ENCODE measurements at places on chromosomes 11 and 22.

DNA sequence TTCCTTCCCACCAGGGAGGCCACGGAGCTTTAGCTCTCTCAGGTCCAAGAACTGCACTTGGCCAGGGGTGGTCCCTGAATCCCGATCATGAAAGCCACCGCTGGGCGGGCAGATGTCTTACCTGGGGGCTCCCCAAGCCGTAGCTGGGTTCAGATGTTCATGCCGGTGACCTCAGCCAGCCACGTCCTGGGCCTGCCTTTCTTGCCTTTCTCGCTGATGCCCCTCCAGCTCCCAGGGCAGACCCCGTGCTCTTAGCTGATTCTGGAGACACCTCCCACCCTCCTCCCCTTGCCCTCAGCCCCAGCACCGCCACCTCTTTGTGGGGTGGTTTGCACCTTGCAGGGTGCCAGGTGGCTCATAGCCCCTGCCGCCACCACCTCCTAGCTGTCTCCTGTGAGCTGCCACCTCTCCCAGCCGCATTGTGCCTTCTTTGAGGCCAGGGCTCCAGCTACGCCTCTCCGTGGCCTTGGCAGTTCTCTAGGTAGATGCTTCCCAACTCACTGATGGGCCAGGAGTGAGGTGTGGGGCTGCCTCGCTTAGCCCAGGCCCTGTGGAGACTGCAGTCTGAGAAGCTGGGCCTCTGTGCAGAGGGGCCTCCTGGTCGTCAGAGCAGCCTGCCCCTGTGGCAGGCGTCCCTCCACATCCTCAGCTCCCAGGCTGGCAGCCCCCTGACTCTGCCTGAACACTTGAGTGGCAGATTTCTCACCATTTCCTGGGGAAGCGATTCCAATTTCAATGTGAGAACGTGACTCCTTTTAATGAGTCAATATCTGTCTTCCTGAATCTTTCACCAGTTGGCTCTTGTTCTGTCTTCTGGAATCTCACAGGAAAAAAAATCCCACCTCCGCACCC, 97.6 kb upstream of the B3GAT1 start:
- no peak for DNase-seq

- no peak for DNase-seq
These were observed 128.3 kb downstream of the CRYBB2 start for GRCh38 chr22:25347752-25348102.

DNA sequence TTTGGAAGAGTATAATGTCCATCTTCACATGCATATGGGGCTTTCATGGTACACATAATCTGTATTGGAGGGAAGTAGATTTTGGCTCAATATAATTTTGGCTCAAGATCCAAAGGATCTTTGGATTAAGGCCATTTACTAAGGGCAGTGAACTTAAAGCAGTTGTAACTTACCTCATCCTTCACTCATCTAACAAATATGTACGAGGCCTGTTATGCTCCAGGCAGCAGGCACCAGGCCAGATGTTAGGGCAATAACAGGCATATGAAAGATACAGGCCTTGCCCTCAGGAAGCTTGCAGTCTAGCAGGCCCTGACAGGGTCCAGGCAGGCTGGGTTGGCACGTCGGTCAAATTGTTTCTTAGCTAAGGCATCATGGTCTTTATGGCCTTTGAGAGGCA, 44.6 kb downstream of the LIF start:
- DNase-seq = no peak

GRCh38 chr11:121575963-121576290, 123.2 kb upstream of the SORL1-AS1 start:
- no peak for DNase-seq

DNA sequence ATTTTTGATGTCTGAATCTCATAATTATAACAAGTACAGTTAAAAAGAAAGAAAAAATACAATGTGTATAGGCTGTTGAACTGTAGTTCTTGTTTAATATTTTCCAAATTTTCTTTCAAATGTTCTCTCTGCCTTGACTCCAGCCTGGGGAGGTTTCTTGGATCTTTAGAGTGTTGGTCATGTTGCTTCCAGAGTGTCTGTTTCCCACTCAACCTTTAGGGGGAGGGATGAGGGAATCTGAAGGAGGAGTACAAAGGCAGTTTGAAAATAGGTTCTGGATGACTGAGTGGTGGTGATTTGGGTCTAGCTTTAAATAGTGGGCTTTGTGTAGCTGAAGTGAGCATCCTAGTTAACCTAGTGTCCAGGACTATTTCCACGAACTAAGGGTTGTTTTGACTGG, 2.0 kb downstream of the CTNND1 start:
- DNase-seq = no peak

GRCh38 chr11:58625826-58626460, 3.5 kb downstream of the CNTF start:
- DNase-seq = no peak

GRCh38 chr11:45043755-45044475, 93.2 kb upstream of the TP53I11 start:
- DNase-seq = no peak

DNA sequence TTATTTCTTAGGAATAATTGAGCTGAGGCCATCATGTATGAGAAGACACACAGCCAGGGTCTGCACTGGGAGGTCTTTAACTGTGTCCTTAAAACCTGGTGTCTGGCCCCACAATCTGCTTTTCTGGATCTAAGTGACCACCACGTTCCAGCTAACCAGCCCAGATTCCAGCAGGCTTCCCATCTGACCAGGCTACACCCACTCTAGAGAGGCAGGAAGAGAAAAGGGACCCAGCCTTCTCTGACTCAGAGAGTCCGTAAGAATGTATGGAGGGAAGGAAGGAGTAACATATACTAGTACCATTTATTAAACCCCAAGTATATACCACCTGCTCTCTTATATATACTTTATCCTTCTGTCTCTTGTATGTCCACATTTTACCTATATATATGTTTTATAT, 80.1 kb downstream of the LDLRAD3 start:
- no peak for DNase-seq

DNA sequence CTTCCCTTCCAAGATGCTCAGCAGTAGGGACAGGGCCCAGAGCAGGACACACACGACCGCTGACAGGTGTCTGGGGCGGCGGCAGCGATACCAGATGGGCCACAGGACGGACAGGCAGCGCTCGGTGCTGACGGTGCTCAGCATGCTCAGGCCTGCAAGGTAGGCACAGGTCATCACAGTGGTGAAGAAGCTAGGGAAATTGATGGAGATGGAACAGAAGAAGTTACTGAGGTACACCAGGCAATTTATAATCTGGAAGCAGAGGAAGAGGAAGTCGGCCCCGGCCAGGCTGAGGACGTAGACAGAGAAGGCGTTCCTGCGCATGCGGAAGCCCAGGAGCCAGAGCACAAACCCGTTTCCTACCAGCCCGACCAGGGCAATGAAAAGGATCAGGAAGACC, 4.6 kb downstream of the MRGPRX2 start:
- DNase-seq = no peak

- DNase-seq = no peak
These were observed 633.0 kb downstream of the TBC1D22A start for GRCh38 chr22:47395481-47395880.

DNA sequence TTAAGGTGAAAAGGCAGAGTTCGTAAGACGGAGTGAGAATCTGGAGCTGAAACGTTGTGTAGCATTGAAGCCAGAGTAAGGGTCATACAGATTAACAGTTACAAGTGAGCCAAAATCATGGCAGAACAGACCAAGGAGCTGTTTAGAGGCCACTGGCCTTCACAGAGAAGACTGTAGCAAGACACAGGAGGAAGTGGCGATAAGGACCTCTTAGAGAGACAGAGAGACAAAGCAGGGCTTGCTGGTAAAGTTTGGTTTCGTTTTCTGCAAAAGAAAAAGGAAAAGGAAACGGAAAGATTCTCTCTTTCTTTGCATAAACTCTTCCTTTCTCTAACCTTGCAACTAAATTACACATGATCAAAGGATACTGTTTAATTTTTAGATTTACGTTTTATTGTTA, 83.0 kb downstream of the AASDHPPT start:
- DNase-seq = no peak

- no peak for DNase-seq
These were observed 24.1 kb upstream of the MYRF start for GRCh38 chr11:61728066-61728939.

GRCh38 chr11:128719556-128719824, 25.6 kb downstream of the FLI1 start:
- no peak for DNase-seq

DNA sequence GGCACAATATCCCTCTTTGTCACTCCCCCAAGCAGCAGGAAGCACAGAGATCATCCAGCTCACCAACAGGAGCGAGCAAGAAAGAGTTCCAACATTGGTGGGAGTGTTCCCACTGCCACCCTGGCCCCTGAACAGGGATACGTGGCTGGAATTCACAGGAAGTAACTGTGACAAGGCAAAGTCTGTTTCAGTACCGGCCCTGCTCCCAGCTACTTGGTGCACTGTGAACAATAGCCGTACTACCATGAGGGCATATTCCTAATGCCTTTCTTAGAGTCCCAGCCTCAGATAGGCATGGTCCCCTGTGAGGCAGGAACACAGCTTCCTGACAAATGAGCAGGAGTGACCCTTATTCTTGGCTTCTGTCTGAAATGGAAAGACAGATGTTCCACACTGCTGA, 1.8 kb upstream of the SLC37A2 start:
- DNase-seq = no peak

DNA sequence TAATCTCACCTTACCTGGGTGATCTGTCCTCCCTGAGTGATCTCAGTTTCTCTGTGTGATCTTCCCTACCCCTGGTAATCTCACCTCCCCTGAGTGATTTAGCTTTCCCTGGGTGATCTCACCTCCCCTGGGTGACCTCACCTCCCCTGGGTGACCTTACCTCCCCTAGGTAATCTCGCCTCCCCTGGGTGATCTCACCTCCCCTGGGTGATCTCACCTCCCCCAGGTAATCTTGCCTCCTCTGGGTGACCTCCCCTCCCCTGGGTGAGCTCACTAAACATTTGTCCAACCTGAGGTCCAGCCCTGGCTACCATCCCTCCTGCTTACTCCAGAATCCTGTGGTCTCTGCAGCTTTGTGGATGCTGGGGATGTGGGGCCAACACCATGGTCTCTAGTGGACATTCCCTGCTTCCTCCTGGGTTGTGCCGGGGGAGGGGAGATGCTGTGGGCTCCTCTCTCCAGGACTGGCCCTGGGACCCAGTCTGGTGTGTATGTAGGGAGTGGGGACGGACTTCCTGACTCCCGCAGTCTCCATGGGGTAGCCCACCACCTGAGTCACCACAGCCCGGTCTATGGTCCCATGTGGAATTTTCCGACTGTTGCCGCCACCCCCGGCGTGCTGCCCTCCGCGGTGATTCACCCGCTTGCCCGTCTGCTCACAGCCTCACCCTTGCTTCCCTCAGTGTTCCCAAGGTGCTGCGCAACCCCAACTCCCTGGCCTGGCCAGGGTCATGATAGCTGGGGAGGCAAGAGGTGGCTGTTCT, 9.9 kb downstream of the LSP1 start:
- no peak for DNase-seq

- DNase-seq = peak; percentile 73
These were observed 14.7 kb upstream of the MFRP start for GRCh38 chr11:119361056-119361787.

- no peak for DNase-seq
These were observed 31.1 kb downstream of the SGSM3 start for GRCh38 chr22:40401532-40401931.

DNA sequence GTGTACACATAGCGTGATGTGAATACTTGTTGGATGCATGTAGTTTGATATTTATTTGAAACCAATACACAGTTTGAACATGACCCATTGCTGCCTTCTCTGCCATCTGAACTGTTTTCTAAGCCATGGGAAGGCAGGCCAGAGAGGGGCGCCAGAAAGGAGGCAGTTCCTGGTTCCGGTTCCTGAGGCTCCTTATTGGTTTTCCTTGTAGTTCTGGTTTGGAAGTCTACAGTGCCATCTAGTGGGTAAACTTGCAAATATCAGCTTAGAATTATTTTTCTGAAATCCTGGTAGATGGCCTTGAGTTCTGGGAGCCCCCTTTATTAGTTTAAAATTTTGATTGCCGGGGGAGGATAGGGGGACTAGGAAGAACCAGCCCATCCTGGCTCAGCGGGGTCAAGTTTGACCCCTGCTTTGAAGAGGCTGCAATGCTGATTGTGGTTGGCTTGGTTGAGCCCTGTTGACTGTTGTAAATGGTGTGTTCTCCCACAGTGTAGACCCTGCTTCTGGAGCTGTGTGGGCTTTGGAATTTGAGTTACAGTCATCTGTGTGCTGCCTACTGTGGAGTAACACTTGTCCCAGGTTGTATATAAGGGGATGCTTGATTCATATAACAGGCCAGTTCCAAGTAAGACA, 48.4 kb downstream of the GRAMD1B start:
- DNase-seq = peak; percentile 78

DNA sequence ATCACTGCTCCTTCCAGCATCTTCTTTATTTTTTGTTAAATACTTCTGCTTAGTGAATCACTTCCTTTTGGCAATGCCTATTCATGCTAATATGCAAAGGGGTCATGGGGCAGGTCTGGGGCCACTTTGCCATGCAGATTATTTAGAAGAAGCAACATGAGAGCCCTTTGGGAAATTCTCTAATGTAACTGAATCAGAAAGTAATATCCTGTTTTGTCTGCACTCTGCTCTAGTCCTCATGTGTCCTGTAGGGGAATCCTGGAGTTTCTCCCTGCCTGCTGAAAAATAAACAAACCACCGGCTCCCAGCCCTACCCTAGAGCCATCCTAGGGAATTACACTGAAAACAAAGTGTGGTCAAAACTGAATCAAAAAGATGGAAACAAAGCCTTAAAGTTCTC, 176.5 kb upstream of the POU2AF2 start:
- no peak for DNase-seq

DNA sequence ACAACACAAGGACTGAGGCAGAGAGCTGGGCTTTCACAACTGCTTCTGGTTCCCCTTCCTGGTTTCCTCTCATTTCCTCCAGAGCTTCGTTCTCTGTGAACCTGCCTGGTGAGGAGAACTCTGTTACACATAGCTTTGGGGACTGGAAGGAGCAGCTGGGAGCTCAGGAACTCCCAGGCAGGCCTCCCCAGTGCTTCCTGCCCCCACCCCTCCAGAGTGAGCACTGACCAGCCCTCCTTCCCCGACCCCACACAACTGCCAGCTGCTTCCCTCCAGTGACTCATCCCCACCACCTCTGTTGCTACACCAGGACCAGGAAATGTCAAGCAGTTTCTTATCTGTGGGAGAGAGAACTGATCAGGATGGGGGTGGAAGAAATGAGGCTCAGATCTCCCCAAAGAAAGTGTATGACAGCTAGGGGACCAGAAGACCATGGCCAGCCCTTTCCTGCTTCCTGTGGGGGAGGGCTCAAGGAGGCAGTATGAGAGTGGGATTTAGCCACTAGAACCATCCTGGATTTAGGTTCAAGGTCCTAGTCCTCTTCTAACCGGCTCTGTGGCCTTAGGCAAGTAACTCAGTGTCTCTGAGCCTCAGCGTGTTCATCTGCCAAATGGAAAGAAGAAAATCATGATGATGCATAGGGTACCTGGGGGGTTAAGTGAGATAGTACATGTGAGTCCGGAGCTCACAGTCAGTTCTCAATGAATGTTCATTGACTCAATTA, 4.5 kb upstream of the TP53I11 start:
- DNase-seq = peak; percentile 99

Data from Kasumi-1 (cell line).